ENCODE measurements at places on chromosomes 1 and 21.

DNA sequence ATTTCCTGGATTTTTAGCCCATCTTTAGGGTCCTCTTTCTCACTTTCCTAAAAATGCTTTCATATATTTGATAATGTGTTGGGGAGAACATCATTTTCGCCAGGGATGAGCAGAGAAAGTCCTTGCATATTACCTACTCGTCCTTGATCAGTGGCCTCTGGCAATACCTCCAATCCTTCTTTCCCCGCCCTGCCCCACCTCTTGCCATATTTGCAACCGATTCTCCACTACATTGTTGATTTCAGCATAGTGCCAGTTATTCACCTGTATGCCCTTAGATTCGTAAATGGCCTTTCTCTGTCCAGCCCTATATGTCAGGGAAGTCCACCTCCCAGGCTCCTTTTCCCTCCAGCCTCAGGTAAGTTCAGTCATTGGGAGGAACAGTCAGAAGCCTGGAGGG, 13.5 kb upstream of the F3 start:
- DNase-seq: no peak

DNA sequence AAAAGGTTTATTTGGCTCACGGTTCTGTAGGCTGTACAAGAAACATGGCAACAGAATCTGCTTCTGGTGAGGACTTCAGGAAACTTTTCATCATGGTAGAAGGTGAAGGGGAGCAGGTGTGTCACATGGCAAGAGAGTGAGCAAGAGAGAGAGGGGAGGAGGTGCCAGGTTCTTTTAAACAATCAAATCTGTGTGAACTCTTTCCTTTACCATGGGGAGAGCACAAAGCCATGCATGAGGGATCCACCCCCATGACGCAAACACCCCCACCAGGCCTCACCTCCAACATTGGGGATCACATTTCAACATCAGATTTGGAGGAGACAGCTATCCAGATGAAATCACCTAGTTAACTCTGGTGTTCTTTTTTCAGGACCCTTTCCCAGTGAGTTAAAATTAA, 103.6 kb downstream of the GALNT2 start:
- no peak for DNase-seq

DNA sequence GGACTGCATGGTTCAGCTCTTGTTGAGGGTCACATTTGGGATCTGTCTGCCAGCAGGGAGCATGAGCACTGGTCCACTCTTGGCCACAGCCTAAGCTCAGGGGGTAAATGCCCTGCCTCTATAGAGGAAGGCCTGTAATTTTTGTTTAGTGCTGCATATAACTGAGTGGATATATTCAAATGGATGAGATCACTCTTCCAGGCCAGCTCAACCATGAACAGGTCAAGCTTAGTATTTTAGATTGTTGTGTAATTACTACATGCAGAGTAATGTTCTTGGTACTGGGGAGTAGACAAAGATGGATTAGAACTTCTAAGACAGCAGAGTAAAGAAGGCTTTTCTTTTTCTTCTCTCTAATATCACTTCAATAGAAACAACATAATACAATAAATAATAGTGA, 376.9 kb downstream of the GPATCH2 start:
- DNase-seq: no peak

- DNase-seq: no peak
Measured at GRCh38 chr21:41316200-41317062, at the start of gene FAM3B. TSS of gene FAM3B (plus strand) at chr21:41316801. CDS start at chr21:41316880, 79 bp downstream.

DNA sequence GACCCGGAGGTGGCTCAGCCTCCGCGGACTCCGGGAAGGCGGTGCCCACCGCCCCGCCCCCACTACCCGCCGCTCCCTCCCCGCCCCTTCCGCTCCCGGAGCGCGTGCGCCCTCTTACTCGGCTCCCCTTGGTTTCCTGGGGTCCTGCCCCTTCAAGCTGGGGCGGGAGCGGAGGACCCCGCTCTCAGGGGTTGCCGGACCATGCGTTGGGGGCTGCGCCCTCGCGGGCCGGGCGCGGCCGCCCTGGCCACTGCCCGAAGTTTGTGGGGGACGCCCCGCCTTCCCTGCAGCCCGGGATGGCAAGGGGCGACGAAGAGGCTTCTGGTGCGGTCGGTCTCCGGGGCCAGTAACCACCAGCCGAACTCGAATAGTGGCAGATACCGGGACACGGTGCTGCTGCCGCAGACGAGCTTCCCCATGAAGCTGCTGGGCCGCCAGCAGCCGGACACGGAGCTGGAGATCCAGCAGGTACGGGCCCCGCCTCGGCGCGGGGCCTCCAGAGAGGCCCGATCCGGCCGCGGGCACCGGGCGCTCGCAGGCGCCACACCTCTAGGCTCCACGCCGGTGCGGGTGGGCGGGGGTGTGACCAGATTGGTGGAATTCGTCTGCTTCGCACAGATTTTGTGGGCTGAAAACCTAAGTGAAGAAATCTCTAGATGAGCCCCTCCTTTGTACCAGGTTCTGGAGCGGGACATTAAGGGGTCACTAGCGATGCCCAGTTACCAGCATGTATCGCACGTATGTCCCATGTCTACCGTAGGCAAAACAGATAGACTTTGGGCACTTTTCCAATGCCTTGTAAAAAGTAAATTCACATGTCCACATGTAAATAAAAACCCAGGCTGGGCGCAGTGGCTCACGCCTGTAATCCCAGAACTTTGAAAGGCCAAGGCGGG, at the start of gene IARS2:
IARS2 (plus strand) TSS at position 117 of the 896 bp plus-strand sequence; CDS start at position 202, 85 bp downstream.
- peak; percentile 73 for DNase-seq

GRCh38 chr21:46060596-46061061, 37.3 kb upstream of the COL6A2 start:
- DNase-seq: no peak

GRCh38 chr21:37413553-37414291, 47.1 kb downstream of the DYRK1A start:
- DNase-seq: no peak

DNA sequence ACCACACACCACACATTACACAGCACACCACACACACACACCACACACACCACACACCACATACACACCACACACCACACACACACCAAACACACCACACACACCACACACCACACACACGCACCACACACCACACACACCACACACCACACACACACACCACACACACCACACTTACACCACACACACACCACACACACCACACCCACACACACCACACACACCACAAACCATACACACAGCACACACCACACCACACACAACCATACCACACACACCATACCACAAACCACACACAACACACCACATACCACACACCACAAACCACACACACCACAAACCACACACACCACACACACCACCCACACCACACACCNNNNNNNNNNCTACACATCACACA, 40.9 kb upstream of the SIK1 start:
- no peak for DNase-seq

DNA sequence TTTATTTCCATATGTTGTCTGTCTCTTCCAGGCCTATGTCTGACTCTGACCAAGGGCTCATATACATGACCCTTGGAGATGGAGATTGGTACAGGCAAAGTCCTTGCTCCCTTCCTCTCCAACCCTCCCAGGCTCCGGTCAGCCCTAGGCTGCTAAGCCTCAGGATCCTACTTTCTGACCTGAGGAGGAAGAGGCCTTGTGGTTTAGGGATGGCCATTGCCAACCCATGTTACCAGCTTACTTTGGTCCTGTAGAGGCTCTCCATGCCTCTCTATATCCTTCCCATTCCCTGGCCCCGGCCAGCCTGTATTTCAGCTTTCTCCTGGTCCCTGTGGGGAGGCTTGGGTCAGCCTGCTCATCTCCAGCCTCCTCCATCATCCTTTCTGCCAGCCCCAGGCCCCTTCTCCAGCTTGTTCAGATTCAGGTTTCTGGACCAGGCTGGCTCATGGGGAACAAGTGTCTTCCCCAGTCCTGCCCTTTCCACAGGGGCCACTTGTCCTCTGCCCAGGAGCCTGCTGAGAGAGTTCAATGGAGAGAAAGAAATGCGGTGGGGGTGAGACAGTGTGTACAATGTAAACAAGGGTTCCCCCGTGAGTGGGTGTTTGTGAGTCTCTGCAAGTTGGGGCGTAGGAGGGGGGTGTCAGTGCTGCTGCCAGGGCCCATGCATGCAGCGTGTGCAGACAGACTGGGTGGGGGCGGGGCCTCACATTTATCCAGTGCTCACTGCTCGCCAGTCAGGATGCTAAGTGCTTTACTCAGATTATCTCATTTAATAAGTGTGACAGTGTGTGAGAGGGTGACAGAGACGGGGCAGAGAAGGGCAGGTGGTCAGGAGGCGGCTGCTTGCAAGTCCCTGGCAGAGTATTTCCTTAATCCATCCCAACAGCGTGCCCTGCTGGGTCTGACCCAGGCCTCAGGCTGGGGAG, 31.3 kb upstream of the FOXO6 start:
- DNase-seq: no peak

DNA sequence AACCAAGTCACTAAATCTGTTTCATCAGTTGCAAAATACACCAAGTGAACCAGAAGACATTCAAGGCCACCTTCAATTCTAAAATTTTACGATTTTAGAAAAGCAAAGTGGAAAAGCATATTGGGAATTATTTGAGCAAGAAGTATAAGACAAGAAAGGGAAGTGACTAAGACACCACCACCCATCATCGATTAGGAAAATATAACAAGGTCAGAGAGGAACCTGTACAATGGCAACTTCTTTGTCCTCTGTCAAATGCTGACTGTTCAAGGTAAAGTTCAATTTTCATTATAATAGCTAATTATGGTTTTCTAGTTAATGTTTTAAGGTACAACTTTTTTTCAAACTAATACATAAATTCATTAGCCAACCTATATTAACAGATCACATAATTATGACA, 10.8 kb downstream of the FRRS1 start:
- DNase-seq: no peak

DNA sequence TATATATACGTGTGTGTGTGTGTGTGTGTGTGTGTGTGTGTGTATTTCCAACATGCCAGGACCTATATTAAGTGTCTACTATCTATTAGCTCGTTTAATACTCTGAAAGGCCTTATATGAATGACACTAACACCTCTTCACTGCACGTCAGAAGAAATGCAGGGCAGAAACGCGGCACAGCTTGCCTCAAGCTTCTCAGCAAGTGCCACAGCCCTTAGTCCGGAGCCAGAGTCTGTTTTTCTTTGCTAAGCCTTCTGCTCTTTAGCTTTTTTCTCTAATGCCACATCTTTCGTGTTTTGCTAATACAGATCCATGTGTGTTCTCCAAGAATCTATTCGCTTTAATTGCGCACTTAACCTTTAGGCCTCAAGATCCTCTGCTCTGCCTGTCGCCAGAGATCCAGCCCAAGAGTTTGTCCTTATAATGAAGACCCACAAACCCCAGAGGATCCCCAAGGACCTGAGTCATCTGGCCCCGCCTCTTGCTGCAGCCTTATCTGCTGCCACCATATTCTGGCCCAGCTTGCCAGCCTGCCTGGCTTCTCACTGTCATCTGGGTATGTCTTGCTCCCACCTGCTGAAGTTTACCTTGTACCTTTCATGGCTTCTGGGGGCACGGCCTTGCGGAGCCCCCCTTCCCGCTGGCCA, 2.0 kb upstream of the TRIM58 start:
- no peak for DNase-seq

- DNase-seq: no peak
Measured at GRCh38 chr1:37650173-37650572, 15.5 kb upstream of the RSPO1 start.

- no peak for DNase-seq
Measured at GRCh38 chr1:24776821-24777220, 31.6 kb downstream of the CLIC4 start.

- no peak for DNase-seq
Measured at GRCh38 chr1:160761886-160762285, 22.8 kb downstream of the SLAMF7 start.

DNA sequence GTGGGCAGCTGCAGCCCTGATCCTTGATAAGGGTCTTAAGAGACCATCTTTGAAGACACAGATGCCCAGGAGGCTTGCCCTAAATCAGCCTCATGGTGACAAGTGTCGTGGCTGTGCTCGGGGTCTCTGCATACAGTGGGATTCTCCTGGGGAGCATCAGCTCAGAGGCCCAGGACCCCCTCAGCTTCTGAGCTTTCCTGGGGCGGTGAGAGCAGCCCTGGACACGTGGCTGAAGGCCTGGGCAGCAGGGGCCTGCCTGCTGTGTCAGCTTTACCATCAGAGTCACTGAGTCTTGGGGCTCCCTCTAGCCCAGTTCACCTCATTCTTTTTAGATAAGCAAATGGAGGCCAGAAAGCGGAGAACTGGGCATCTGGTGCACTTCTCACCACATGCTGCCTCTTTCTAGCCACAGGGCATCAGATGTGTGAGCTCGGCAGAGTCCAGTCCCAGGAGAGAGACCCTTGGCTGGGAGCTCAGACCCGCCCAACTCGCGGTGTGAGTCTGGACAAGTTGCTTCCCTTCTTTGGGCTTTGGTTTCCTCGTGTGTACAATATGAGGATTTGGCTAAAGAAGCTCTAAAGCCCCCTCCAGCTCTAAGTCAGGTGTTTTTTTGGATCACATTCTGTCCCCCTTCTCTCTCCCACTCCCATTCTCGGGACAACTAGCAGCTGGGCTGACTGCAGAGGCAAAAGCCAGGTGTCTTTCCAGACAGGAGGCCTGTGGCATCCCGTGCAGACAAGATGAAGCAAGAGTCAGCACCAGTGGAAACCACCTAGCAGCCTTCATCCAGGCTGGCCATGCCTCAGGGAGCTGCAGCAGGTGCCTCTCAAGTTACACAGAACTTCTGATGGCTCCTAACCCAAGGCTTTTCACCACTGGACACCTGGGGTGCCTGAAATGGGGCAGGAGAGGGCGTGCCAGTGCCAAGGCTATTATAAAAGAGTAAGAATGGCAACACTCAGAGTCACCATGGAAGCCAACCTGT, 119.1 kb downstream of the KCNN3 start:
- no peak for DNase-seq

- no peak for DNase-seq
Measured at GRCh38 chr1:208420696-208421095, 176.5 kb upstream of the PLXNA2 start.

DNA sequence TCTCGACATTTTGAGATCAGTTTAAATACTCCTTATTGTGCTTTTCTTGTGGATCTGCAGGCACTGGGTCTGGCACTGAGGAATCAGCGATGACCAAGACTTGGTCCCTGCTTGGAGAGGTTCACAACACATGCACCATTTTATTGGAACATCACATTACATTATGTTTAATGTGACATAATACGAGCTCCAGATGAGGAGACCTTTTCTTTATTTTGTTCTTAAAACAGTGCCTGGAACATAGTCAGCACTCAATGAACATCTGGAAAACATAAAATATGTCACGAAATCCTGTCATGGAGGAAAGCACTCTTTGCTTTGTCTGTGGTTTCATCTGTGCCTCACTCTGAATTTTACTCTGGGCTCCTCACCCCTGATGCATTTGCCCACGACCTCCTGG, 110.7 kb downstream of the ST6GALNAC3 start:
- DNase-seq: no peak

GRCh38 chr1:26570287-26570686, 40.7 kb downstream of the RPS6KA1 start:
- DNase-seq: no peak
